LHCN-M2 (cell line): ENCODE measurements at places on chromosomes 3 and 15. TPM values are rescaled to one million over a fixed set of nuclear protein-coding genes. Genes with fewer than 3 reads are reported as not detected.

Gene CEP70
- total RNA-seq: 18.5 and 22.6 TPM in 2 replicates

Gene VPS18
- 45.1 and 52.1 TPM in 2 replicates for total RNA-seq

Gene SEMA6D
- 0.06 TPM in 1 of 2 replicates, not detected in the other for total RNA-seq

Gene VEPH1
- total RNA-seq: 49.0 and 49.6 TPM in 2 replicates

Gene PIGZ
- total RNA-seq: 0.38 and 2.4 TPM in 2 replicates

Gene CD200R1L
- not detected in 2 replicates for total RNA-seq

Gene FILIP1L
- 2.2 and 4.7 TPM in 2 replicates for total RNA-seq

Gene DPPA2
- not detected in 2 replicates for total RNA-seq

Gene TRPM1
- not detected in 2 replicates for total RNA-seq

Gene RARB
- total RNA-seq: 0.29 TPM in 1 of 2 replicates, not detected in the other

Gene TIMMDC1
- 61.1 and 63.0 TPM in 2 replicates for total RNA-seq

Gene XRN1
- total RNA-seq: 18.6 and 27.8 TPM in 2 replicates

Gene PROK2
- total RNA-seq: not detected in 2 replicates

Gene PLSCR5
- total RNA-seq: not detected in 2 replicates

Gene GATA2
- 0.17 and 0.90 TPM in 2 replicates for total RNA-seq

Gene FBXL2
- total RNA-seq: 21.9 and 27.8 TPM in 2 replicates

Gene POC1A
- 18.9 and 19.1 TPM in 2 replicates for total RNA-seq

Gene ATP10A
- 0.69 and 0.96 TPM in 2 replicates for total RNA-seq

Gene BRPF1
- total RNA-seq: 16.9 and 22.2 TPM in 2 replicates

Gene FGF12
- total RNA-seq: not detected in 2 replicates

Gene CPLX3
- total RNA-seq: not detected in 2 replicates

Gene WWTR1
- 59.1 and 73.5 TPM in 2 replicates for total RNA-seq

Gene MESP2
- 0.06 and 0.45 TPM in 2 replicates for total RNA-seq

Gene C3orf85
- not detected in 2 replicates for total RNA-seq

Gene POPDC2
- 1.1 TPM in 1 of 2 replicates, not detected in the other for total RNA-seq

Gene GOLGA8J
- total RNA-seq: not detected in 2 replicates

Gene C3orf70
- total RNA-seq: 0.06 TPM in 2 replicates

Gene CXCR6
- not detected in 2 replicates for total RNA-seq

Gene TTLL13
- not detected in 2 replicates for total RNA-seq

Gene GNAT1
- not detected in 2 replicates for total RNA-seq

Gene ECE2
- not detected in 2 replicates for total RNA-seq

Gene GAP43
- total RNA-seq: 0.23 and 0.45 TPM in 2 replicates

Gene SEMA3B
- 2.1 and 4.1 TPM in 2 replicates for total RNA-seq

Gene SPATA12
- 0.11 and 0.32 TPM in 2 replicates for total RNA-seq

Gene C3orf33
- 3.4 and 4.1 TPM in 2 replicates for total RNA-seq

Gene ZSCAN2
- 10.3 and 17.5 TPM in 2 replicates for total RNA-seq

Gene CTDSPL
- total RNA-seq: 25.6 and 26.5 TPM in 2 replicates

Gene CCR8
- not detected in 2 replicates for total RNA-seq

Gene MITF
- total RNA-seq: 5.4 and 7.1 TPM in 2 replicates

Gene CCDC80
- 96.0 and 137 TPM in 2 replicates for total RNA-seq

Gene TRMT10C
- total RNA-seq: 35.6 and 37.5 TPM in 2 replicates

Gene STRIT1
- total RNA-seq: not detected in 2 replicates

Gene CFAP100
- not detected in 2 replicates for total RNA-seq

Gene CDC25A
- 21.8 and 34.2 TPM in 2 replicates for total RNA-seq

Gene HEG1
- total RNA-seq: 19.9 and 28.0 TPM in 2 replicates

Gene CLDN11
- total RNA-seq: 0.86 TPM in 1 of 2 replicates, not detected in the other

Gene ACOX2
- 2.4 and 2.7 TPM in 2 replicates for total RNA-seq

Gene CCDC39
- total RNA-seq: not detected in 2 replicates

Gene GCSAM
- total RNA-seq: not detected in 2 replicates

Gene MAPKAPK3
- total RNA-seq: 92.3 and 103 TPM in 2 replicates

Gene C3orf38
- total RNA-seq: 29.9 and 34.3 TPM in 2 replicates

Gene INSYN1
- 0.19 and 0.29 TPM in 2 replicates for total RNA-seq

Gene FBXW12
- not detected in 2 replicates for total RNA-seq
